ENCODE measurements at places on chromosomes 1 and 21. TPM values are rescaled to one million over a fixed set of nuclear protein-coding genes. Genes with fewer than 3 reads are reported as not detected.

Gene DMBX1
- total RNA-seq = not detected

- H3K4me1 ChIP-seq = no peaks in the 10 kb centered on the region
- H3K27me3 ChIP-seq = no peaks in the 10 kb centered on the region
- no peak for DNase-seq
- H3K4me3 ChIP-seq = no peak overlapping the region
- no peaks in the 10 kb centered on the region for H3K36me3 ChIP-seq
- no peak overlapping the region for H3K27ac ChIP-seq
Observed at GRCh38 chr1:118257946-118258345, 72.9 kb upstream of the SPAG17 start.

Gene OR2G6
- total RNA-seq = not detected

DNA sequence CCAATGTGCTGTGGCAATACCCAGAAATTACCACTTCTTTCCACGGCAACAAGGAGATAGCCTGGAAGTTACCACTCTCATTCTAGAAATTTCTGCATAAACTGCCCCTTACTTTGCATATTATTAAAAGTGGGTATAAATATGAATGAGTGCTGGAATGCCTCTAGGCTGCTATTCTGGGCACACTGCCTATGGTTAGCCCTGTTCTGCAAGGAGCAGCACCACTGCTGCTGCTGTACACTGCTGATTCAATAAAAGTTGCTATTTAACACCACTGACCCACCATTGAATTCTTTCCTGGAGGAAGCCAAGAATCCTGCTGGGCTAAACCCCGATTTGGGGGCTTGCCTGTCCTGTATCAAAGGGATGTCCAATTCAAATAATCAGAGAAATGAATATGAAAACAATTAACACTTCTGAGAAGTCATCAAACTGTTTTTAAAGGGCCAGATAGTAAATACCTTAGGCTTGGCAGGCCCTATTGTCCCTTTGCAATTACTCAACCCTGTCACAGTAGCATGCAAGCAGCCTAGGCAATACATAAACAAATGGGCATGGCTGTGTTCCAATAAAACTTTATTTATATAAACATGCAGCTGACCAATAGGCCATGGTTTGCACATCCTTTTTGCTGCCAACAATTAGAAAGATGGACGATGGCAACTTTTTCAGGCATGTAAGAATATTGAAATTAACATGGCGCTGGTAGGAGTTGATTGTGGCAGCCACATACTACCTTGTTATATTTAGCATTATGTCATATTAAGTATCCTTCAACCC lies 369.4 kb upstream of the B3GALT2 start:
- no peaks in the 10 kb centered on the region for H3K27me3 ChIP-seq
- no peak overlapping the region for H3K27ac ChIP-seq
- no peak overlapping the region for H3K4me3 ChIP-seq
- H3K36me3 ChIP-seq = no peaks in the 10 kb centered on the region

Gene MIGA1
- 3.3 TPM for total RNA-seq

Gene KISS1
- not detected for total RNA-seq

Gene PPM1J
- total RNA-seq = not detected

Gene SPRR2A
- not detected for total RNA-seq

GRCh38 chr1:42934541-42935312 lies 23.9 kb downstream of the SLC2A1 start:
- H3K36me3 ChIP-seq = peaks cover 43% of the 10 kb centered on the region
- peaks cover 82% of the 10 kb centered on the region for H3K4me1 ChIP-seq
- DNase-seq = no peak

Data from Karpas-422 (cell line).